ENCODE measurements at places on chromosomes 7 and 10.

- no peak for DNase-seq
Measured at GRCh38 chr10:88687853-88688467, 18.1 kb upstream of the LIPK start.

GRCh38 chr10:32139223-32140073 is 83.2 kb upstream of the KIF5B start:
- DNase-seq: peak; percentile 74

DNA sequence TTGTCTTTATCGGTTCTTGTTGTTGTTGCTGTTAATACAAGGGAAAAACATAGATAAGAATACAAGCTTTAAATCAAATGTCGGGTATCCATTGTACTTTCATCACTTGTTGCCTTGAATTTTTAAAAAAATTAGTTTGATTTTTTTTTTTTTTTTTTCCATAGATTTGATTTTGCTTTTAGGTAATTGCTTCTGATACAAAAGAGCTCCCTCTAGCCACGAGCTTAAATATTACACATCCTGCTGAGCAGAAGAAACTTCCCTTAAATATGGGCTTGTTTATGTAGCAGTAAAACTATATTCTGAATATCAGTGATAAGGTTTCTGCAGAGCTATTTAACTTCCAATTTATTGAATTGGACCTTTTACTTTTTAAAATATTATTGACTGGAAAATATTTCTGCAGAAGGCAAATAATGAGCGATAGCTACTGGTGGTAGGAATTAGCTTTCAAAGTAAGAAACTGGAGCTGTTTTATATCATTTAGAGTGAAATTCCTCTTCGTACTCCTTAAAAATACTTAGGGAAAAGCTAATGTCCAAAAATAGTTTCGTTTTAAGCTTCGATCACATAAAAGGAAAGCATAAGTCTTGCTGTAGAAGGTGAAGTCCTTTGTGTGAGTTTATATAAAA is 216.9 kb downstream of the POLR1F start:
- DNase-seq: no peak

DNA sequence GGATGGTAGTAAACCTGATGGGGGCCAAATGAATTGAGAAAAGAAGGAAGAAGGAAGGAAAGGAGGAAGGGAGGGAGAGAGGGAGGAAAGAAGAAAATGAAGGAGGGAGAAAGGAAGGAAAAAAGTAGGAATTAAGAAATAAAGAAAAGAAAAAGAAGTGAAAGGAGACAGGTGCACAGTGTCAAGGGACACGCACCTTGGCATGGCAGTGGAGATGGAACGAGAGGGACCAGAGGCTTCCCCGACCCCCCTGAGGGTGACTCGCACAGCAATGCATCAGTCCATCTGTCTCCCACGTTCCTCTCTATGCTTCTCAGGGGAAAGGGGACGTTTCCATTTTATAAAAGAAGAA is 199.6 kb downstream of the CXCL12 start:
- DNase-seq: no peak

GRCh38 chr10:65294329-65294728 is 1631.5 kb upstream of the LRRTM3 start:
- no peak for DNase-seq

- no peak for DNase-seq
Measured at GRCh38 chr7:106770191-106770590, 94.9 kb upstream of the PIK3CG start.

- DNase-seq: no peak
Measured at GRCh38 chr7:112202816-112203215, 3.4 kb downstream of the DOCK4 start.

DNA sequence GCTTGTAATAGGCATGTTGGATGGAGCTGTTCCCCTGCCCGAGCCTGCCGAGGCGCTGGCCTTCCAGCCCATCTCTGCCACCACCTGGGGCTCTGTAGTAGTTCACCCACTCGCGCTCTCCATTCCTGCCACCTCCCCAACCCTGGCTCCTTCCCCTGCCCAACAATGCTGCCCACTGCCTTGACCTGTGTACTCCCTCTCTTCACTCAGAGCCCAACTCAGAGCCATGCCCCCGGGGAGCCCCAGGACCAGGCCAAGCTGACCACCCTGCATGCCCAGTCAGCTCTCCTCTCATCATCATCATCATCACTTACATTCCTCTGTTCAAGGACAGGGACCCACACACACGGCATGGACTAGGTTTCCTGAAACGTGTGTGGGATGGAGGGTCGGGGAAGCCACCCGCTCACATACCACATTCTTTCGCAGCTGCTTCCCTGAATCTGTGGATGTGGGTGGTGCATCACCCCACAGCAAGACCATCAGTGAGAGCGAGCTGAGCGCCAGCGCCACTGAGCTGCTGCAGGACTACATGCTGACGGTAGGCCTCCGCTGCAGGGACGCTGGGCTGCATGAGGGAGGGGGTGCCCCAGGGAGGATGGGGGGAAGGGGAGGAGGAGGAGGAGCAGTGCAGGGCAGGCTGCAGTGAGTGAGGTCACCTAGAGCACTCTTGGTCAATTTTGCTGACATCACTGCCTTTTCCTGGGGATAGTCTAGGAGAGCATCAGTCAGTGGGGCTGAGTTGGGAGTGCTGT is 15.6 kb downstream of the NACAD start:
- no peak for DNase-seq

GRCh38 chr7:114047889-114048288 is 129.1 kb upstream of the PPP1R3A start:
- no peak for DNase-seq

GRCh38 chr10:112280205-112280921 is 2.8 kb upstream of the TECTB start:
- no peak for DNase-seq

DNA sequence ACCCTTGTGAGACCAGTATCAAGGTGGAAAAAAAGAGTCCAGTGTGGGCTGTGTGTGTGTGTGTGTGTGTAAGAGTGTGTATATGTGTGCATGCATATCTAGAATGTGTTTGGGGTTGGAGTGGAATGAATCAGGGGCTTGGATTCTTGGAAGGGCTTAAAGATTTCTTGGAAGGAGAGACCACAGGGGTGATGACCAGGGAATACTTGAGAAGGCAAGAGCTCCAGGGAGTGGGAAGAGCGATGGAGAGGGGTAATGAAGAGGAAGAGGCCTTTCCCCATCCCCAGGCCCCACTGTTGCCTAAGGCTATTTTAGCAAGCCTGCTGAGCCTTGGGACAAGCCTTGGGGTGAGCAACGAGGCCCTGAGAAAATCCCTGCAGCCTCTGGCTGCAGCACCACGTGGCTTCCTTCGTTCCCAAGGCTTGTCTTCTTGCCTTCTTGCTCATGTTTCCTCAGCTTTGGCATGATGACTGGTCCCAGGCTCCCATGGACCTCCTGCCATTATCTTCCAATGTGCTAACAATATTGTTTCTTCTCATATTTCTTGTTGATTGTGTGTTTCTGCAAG is 663.4 kb downstream of the INHBA start:
- no peak for DNase-seq

DNA sequence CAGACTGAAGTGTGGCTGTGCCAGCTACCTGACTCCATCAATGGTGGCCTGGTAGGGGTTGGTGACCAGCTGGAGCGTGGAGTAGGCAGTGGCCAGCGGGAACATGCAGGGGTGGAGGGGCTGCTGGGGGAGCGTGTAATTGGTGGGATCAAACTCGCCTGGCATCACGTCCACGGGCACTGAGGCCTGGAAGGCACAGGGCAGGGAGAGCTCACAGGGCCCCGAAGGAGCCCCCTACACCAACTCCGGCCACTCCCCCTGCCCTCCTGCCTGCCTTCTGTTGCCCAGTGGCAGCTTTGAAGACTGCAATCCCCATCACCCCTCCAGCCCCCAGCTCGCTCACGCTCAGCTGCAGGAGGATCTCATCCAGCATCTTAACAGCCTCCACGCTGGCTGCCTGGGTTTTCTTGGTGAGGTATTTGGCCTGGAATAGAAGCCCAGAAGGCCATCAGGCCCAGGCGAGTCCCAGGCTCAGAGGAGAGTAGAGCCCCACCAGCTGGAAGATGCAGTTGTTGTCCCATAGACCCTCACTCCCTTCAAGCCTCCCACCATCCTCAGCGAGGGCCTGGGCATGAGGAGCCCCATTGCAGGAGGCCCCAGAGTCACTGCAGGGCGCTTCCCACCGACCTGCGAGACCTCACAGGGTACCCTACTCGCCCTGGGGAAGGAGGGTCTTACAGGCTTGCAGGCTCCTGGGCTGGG is 7.1 kb downstream of the POLD2 start:
- no peak for DNase-seq

DNA sequence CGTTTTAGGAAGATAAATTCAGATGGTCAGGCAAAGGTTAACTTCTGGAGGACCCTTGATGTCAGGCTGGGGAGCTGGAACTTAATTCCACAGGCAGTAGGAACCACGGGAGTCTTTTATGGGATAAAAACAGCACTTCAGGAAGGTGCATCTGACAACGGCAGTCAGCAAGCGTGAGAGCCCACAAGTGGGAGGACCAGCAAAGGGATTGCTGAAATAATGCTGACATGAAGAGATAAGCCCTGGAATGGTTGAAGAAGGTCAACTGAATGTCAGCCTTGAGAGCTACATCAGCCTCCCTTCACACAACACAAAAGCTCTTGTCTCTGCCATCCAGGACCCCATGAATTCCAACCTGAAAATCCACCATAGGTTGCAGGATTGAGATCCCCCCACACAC is 138.8 kb downstream of the SORCS1 start:
- DNase-seq: no peak

DNA sequence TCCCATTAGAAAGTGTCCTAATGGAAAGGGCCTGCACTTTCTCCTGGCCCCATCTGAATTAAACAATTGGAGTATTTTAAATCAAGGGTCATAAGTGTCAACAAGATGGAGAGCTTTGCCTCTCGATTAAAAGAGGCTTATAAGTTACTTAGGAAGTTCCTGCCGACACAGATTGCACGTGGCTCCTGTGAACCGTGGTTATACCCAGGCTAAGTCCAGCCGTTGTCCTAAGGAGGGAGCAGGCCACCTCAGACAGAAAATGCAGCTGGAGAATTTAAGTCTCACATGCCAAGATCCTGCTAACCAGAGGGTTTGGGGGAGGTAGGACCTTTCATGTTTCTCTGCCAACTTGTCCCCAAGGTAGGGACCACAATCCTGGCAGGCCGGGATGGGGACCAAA is 626.5 kb upstream of the GALNT17 start:
- DNase-seq: no peak

GRCh38 chr7:152759949-152760853 is 649 bp downstream of the ACTR3B start:
- DNase-seq: no peak

DNA sequence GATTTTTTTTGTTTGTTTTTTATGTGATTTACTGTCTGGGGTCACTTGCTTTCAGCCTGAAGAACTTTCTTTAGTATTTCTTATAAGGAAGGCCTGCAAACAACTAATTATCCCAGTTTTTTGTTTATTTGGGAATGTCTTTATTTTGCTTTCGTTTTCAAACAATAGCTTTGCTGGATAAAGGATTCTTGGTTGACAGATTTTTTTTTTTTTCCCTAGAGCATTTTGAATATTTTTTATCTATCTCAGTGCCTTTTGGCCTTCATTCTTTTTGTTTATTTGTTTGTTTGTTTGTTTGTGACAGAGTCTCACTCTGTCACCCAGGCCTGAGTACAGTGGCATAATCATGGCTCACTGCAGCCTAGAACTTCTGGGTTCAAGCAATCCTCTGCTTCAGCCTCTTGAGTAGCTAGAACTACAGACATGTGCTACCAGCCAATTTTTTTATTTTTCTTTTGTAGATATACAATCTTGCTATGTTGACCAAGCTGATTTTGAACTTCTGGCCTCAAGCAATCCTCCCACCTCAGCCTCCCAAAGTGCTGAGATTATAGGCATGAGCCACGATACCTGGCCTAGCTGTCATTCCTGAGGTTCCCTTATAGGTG is 46.3 kb upstream of the FZD9 start:
- no peak for DNase-seq

- DNase-seq: peak; percentile 73
Measured at GRCh38 chr10:35822316-35822715, 180.2 kb upstream of the FZD8 start.

DNA sequence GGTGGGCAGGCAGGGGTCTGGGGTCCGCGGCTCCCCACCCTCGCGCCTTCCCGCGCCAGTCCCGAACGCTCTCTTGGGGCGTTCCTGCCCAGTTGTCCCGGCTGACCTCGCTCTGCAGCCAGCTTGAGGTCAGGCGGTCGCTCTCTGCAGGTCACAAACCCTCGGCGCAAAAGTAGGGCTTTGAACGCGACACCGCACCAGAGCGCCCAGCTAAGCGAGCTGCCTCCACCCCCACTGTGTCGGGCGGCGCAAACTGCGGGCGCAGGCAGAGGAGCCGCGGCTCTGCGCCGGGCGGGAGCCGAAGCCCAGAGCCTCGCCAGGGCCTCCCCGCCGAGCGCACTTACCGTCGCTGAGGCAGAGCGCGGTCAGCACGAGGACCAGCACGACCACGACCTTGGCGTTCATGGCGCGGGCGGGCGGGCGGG is 284 bp downstream of the CXCL12 start:
- peak; percentile 47 for DNase-seq

- DNase-seq: no peak
Measured at GRCh38 chr10:91590142-91590903, 42.5 kb downstream of the PPP1R3C start.

GRCh38 chr10:123754123-123754522 is 88.0 kb downstream of the GPR26 start:
- no peak for DNase-seq

DNA sequence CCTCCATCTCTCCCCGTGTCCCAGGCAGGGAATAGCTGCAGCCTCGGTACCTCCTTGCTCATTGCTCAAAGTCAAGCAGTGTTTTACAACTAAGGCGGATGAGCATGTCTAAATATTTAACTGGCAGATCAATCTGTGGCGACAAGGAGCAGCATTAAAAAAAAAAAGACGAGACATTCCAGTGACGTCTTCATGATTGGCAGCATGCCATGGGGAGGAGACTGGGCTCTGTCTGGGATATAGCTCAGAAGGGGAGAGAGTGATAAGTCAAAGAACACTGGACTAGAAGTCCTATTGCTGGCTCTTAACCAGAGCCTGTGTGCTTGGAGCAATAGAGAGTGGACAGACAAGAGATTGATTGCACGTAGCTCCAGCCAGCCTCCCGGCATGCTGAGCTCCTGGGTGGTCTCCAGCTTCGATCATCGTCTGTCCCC is 287.5 kb upstream of the PODXL start:
- no peak for DNase-seq

DNA sequence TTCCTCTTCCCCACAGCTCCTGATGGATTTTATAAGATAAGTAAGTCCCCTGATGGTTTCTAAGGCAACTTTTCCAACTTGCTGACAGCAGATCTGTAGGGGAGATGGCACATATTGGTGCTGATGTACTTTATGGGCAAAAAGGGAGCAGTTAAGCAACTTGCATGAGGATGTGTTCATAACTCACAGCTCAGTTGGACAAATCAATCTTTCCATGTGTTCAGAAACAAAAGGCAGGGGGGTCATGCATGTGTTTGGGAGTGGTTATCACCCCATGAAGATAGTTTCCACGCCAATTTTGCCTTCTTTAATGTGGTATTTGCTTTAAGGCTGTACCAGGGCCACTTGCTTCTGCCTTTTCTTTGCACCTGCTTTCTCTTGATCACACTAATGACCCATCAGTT is 6.1 kb downstream of the RBM20 start:
- DNase-seq: no peak
